ENCODE measurements at places on chromosomes 7 and 10.

DNA sequence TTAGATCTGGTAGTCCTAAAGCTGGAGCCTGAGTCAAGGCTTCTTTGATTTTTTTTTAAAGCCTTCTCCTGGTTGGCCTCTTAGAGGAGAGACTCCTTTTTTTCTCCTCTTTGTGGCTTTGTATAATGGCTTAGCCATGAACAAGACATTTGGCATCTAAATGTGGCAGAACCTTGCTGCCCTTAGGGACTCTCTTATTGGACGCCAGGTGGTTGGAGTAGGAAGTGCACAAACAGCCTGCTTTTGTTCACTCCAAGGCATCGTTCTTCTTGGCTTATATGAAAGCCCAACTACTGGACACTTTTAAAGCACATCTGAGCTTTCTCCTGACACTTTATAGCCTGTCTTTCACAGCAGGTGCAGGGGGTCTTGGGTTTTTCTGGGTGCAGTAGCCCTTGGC lies 25.0 kb downstream of the ZPBP start:
- peak; percentile 36 for DNase-seq

DNA sequence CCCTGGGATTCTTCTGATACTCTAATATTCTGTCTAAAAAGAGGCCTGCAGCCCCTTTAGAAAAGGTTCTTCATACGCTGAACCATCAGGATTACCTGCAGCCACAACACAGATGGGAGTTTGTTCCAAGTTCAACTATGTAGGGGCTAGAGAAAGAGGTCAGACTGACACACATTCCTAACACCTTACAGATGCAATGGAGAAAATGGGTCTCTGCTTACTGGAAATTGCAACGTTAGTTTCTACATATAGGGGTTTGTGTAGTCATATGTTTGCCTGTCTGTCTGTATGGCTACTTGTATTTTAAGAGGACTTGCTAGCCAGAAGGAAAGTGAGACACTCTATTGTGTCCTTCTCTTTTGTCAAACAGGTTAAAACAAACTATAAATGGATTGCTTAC lies 618.5 kb downstream of the INHBA start:
- no peak for DNase-seq

DNA sequence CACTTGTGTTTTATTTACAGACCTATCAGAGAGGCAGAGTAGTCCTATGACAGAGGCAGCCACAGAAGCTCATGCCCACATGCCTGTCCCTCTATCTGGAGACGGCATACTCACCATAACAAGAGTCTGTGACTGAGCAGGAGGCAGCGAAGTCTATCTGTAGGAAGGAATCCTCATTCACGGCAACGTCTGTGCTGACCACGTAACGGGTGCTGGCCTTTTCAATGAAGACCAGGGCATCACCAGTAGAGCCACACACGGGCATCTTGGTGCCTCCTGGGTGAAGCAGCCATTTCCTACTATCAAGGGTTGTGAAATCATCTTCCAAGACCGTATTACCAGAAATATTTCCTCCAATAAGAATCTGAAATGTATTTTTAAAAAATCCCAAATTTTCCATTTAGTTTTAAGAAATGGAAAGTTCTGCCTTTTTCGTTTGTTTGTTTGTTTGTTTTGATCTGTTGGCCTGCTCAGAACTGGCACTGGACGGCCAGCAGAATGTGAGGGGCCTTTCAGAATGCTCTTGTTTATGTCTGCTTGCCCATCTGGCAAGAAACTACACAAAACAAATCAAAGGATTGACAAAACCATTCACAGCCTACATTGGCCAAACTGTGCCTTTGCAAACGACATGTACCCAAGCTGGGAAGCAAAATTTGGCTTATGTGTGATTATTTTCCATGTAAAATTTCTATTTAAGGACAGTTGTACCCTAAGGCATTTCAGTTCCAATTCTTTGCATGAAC lies 93.1 kb upstream of the SLC26A5 start:
- no peak for DNase-seq

DNA sequence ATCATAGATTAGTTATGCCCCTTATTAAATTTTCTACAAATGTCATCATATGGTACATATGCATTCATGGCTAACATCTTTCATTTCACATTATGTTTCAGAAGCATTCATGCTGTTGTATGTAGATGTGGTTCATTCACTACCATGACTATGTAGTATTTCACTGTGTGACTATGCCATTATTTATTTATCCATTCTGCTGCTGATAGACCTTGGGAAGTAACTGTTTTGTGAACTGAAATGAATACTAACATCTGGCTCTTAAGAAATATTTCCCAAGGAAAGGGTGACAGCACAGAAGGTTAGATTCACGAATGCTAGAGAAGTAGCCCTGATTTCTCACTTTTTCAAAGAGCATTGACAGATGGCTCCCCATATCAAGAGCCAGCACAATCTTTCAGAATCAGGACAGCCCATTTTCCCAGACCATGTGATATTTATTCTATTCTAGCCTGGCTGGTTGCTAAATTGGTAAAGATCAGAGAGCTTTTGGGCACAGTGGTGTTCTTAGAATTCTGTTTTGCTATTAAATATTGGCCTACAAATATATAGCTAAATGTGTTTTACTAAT lies 157.4 kb downstream of the DYNC1I1 start:
- DNase-seq: no peak

DNA sequence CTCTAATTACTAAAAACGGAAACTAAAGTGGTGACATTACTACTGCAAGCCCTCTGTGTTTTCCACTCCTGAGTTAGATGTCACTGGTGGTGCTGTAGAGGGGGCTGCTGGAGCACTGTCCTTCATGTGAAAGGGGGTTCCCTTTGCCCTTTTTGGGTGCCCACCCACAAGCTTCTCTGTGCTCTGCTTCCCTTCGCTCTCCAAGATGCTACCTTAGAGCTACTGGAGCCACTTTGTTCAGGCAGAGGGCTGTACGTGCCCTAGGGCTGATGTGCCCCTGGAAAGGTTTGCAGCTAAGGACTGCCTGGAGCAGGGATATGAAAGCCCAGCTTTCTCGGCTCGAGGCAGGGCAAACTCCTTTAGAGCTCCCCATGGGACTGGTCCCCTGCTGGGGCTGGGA lies 28.3 kb downstream of the EMX2 start:
- no peak for DNase-seq

GRCh38 chr7:101330011-101330484 lies 8.4 kb upstream of the IFT22 start:
- no peak for DNase-seq

- peak; percentile 72 for DNase-seq
These were observed at the start of gene ZC3HAV1L for GRCh38 chr7:139035586-139036353. ZC3HAV1L (minus strand) TSS chr7:139036042; CDS start chr7:139036017, 25 bp downstream.

GRCh38 chr10:111277661-111278060 lies 200.8 kb downstream of the ADRA2A start:
- no peak for DNase-seq

- no peak for DNase-seq
These were observed 98.4 kb downstream of the ADARB2 start for GRCh38 chr10:1638889-1639419.

DNA sequence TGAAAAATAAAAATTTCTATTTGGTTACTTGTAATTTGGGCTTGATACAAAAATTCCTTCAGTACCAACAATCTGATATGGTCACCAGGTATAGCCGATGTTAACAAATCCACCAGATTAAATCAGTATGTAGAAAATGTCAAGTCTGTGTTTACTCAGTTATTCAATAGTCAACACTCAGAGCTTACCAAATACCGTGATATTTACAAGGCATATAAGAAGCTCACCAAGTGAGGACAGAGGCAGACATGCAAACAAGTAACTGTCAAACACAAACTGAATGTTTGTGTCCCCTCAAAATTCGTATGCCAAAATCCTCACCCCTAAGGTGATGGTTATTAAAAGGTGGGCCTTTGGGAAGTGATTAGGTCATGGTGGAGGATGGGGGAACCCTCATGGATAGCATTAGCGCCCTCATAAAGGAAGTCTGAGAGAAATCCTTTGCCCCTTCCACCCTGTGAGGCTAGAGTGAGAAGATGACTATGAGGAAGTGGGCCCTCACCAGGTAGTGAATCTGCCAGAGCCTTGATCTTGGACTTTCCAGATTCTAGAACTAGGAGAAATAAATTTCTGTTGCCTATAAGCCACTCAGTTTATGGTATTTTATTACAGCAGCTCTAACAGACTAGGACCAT lies 63.1 kb downstream of the TES start:
- no peak for DNase-seq

- DNase-seq: peak; percentile 85
These were observed 24.1 kb downstream of the PRF1 start for GRCh38 chr10:70578371-70578947.

DNA sequence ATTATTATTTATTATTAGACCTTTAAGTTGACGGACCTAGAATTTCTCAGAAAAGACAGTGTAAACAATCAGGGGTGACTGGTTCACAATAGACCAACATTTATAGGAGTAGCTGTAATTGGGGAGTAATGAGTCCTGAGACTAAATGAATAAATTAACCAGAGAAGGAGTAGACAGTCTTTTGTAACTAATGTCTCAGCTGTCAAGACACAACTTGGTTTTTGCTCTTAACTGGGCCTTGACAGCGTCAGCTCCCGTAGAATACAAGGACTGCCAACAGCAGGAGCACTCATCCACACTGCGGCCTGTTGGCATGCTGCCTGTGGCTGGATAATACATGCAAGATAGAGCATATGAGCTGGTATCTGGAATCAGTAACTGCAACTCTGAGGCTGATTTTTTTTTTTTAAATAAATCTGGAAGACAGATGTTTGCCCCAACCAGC lies 123.9 kb downstream of the CACNA2D1 start:
- DNase-seq: no peak

GRCh38 chr7:94439893-94440381 lies 45.2 kb downstream of the COL1A2 start:
- DNase-seq: no peak

- DNase-seq: peak; percentile 96
These were observed at the start of gene ENTPD7 for GRCh38 chr10:99659031-99659867. ENTPD7 (plus strand) TSS chr10:99659509; CDS start chr10:99659957, 448 bp downstream.

DNA sequence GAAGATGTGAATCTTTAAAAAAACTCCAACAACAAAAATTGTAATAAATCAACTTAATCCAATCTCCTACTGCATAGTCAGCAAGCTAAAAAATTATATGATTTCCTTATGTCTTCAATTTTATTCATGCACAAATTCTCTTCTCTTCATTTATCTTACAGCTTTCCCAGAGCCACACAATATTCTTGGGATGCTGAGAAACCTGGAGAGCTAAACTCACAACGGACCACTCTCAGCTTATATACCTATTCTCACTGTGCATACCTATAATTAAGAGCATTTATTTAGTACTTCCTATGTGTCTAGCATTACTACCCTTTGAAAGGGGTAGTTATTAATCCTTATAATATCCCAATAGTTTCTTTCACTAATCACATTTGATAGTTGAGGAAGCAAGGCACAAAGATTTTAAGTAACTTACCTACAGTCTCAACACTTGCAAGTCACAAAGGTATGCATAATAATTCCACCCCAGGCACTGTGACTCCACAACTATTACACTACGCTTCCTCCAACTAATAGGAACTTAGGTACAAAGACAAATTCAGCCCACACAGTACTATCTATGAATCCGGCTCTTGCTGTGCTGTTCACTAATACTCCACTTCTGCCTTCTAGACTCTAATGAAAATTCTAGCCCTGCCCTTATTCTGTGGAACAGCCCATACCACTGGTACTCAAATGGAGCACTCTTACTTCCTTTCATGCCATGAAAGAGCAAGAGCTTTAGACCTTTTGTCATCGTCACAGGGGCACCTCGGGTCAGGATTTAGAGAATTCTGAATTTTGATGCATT lies 5.1 kb downstream of the CCDC71L start:
- no peak for DNase-seq

GRCh38 chr7:117219485-117219884 lies 103.4 kb downstream of the WNT2 start:
- no peak for DNase-seq

DNA sequence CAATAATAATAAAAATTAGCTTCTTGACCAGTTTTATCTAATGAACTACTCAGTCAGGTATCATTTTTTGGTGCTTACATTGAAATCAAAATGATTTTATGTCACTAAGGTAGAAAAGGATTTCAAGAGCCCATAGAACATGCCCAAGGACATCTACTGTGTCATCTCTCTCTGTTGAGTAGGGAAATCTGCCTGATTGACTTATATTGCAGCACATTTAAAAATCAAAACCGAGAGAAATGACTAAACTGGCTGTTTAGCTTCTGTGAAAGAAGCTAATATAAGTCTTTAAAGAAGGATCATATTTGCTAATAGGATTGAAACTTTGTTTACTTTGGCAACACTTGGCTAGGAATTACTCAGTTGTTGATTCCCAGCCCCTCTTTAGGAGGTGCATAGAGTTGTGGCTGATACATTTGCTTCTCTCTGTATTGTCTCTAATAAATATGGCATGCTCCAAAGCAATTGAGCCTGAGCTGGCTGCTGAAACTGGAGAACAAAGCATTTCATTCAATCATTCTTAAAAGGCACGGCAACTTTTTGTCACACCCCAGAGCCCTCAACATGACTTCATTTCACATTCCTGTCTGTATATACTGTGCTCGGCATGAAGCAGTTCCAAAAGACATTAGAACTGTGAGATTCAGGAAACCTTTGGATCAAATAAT lies 1096.9 kb upstream of the POT1 start:
- no peak for DNase-seq

- DNase-seq: no peak
These were observed 73.2 kb downstream of the SYPL1 start for GRCh38 chr7:106038916-106039315.

- DNase-seq: no peak
These were observed 48.0 kb upstream of the SP8 start for GRCh38 chr7:20834656-20835055.

DNA sequence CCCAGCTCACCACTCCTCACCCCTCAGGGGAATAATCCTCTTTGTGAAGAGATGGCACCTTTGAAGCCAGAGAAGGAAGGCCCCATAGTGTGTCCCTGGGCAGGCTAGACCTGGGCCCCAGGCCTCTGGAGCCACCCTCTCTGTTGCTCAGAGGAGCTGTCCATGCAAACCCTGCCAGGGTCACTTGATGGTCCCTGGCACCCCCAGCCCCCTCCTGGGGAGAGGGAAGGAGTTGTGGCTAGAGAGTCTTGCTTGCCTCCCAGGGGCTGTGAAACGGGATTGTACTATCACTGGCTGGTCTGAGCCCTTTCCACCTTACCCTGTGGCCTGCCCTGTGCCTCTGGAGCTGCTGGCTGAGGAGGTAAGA lies 5.8 kb downstream of the GHRHR start:
- DNase-seq: no peak

GRCh38 chr7:110604885-110605284 lies 486.0 kb upstream of the LRRN3 start:
- no peak for DNase-seq

DNA sequence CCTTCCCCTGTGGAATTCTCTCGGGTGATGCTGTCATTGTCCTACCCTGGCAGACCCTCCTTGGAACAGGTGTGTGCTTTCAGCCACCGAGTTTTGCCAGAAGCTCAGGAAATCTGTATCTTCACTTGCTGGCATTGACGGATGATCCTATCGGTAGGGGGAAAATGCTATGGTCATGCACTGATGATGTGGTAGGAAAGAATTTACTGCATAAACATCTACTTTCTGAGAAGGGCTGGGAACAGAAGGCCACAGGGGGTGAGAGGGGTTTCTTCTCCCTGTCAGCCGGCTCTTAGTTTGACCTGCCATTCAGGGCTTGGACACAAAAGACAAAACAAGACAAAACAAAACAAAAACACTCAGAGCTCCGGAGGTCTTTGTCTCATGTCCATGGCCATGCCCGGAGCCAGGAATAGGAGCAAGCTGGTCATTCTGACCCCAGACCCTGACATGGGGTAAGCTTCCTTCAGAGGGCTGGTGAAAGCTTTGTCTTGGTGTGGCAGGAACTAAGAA lies 43.6 kb upstream of the CARD11 start:
- DNase-seq: no peak

All from activated CD4-positive, alpha-beta memory T cell treated with anti-CD3 and anti-CD28 coated beads for 36 hours (primary cell).